ENCODE measurements at places on chromosomes 5 and 9.

DNA sequence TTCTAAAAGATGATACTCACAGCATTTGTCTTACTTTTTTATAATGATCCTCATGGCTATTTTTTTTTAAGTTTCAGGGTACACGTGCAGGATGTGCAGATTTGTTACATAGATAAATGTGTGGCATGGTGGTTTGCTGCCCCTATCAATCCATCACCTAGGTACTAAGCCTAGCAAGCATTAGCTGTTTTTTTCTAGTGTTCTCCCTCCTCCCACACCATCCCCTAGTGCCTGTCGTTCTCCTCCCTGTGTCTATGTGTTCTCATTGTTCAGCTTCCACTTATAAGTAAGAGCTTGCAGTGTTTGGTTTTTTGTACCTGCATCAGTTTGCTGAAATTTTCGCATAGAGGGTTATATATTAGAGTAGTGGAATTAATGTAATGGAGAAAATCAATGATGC is 189.1 kb upstream of the CDH12 start:
- DNase-seq = no peak

DNA sequence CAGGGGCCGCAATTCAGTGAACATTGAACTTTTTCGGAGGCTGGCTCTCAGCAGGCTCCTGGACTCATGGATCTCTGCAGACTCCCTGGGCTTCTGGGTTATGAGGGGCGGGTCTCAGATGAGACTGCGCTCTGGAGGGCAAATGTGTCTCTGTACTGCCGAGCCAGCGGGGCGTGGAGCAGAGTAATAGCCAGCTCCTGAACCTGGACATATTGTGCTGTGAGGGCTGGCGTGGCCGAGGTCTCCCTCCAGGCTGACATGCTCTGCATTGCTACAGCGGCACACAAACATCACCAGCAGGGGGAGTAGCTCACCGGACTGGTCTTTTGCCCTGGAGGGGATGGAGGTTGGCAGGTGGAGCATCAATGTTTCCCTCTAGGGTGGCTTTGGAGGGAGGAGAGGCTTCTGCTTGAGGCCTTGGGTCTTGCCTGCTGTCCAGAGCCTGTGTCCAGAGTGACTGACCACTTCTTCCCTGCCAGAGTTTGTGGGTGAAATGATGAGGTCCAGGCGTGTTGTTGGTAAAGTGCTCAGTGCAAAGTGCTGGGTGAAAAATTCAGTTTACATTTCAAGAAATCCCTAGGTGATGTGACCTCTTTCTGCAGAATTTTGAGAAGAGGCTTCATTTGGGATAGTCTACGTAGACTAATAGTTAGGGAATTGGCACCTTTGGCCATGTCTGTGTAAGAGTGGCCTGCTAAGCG is 10.9 kb upstream of the GADD45G start:
- peak; percentile 55 for DNase-seq

DNA sequence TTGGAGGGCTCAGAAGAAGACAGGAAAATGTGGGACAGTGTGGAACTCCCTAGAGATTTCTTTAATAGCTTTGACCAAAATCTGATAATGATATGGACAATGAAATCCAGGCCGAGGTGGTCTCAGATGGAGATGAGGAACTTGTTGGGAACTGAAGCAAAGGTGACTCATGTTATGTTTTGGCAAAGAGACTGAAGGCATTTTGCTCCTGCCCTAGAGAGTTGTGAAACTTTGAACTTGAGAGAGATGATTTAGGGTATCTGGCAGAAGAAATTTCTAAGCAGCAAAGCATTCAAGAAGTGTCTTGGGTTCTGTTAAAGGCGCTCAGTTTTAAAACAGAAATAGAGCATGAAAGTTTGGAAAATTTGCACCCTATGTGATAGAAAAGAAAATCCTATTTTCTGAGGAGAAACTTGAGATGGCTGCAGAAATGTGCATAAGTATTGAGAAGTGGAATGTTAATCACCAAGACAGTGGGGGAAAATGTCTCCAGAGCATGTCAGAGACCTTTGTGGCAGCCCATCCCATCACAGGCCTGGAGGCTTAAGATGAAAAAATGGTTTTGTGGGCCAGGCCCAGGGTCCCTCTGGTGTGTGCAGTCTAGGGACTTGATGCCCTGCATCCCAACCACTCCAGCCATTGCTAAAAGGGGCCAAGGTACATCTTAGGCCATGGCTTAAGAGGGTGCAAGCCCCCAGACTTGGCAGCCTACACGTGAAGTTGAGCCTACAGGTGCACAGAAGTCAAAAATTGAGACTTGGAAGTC is 463.7 kb upstream of the TLE4 start:
- DNase-seq = no peak

DNA sequence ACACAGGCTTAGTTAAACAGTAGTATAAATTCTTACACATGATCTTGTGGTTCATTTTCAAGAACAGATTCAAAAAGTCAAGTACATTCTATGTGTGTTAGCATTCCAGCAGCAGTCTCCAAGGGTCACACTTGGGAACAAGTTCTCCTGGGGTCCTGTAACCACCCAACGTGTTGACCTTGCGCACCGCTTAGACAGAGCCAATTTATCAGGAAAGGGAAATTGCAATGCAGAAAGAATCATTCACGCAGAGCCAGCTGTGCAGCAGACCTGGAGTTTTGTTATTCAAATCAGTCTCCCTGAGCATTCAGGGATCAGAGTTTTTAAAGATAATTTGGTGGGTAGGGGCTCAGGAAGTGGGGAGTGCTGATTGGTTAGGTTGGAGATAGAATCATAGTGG is 8.5 kb upstream of the RXFP3 start:
- no peak for DNase-seq

DNA sequence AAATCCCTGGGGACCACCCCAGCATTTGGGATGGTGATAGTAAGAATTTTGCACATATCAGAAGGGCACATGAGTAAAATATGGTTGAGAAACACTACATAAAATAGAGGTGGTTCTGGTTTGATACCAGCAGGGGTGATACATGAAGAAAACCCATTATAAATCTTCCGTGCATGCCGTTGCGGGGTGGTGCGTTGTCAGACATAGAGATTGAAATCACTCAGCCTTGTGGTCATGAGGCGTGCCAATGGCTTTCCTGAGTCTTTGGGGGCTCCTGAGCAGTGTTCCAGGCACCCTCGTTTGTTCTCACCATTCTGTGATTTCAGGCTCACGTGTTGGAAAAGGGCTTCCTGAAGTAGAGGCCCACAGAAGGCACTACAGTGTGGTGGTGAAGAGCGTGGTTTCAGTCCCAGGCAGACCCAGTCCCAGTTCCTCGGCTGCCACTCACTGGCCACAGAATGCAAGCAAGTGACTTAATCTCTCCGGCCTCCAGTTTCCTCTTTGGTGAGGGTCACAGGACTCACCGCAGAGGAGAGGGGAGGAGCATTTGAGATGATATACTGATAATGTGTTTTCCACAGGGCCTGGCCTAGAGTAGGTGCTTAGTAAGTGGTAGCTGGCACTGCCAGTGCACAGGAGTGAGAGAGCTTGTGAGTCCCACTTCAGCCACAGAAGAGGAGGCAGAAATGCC is 20.5 kb upstream of the GLRX start:
- DNase-seq = peak; percentile 60

DNA sequence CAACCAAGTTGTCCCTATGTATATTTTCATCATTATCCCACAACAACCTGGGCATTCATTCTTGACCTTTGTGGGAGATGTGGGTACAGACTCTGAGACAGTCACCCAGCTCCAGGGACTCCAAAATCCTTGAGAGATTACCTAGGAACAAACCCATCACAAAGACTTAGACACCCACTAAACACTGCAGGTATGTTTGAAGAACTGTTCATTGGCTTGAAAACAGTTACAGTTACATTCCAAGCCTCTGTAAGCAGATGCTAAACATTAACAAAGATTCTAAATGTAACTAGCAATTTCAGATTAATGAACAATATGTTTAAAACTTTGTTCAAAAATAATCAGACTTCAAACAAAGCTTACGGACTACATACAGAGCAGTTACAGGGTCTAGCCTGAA is 24.7 kb downstream of the DEPDC1B start:
- no peak for DNase-seq

DNA sequence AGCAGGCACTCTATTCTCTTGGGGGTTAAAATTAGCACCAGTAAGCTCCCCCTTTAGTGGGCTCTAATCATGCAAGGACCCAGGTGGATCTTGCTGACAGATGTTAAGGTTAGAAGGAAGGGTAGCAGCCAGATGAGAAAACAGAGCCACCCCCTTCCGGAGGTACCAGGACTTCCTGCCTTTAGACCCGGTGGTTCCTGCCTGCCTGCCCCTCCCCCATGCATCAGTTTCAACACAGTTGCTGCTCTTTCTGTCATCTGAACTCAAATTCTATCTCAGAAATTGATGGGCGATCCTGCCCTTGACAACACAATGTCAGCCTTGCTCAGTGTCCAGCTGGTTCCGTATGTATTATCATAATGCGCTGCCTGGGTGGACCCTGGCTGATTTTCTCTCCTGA is 287.3 kb downstream of the EBF1 start:
- DNase-seq = peak; percentile 29

GRCh38 chr9:99851500-99851822 is 29.8 kb downstream of the NR4A3 start:
- DNase-seq = no peak

DNA sequence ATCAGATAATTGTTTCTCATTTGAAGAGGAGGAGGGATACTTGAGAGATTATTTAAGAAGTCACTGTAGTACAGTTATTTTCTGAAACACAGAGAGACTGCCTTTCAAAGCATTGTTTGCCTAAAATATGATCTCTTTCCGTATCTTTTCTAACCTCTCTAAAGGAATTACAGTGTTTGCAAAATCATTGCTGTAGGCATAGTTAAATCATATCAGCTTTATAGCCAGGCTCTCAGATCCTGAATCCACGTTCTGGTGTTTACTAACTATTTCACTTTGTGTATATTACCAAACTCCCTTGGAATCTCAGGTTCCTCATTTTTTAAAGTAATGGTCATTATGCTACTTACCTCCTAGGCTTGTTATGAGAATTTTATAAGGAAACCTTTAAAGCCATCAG is 1151.6 kb upstream of the CDH9 start:
- DNase-seq = no peak

GRCh38 chr5:135204151-135204600 is 170.1 kb upstream of the PITX1 start:
- no peak for DNase-seq
